ENCODE measurements at places on chromosomes 6 and 20.

DNA sequence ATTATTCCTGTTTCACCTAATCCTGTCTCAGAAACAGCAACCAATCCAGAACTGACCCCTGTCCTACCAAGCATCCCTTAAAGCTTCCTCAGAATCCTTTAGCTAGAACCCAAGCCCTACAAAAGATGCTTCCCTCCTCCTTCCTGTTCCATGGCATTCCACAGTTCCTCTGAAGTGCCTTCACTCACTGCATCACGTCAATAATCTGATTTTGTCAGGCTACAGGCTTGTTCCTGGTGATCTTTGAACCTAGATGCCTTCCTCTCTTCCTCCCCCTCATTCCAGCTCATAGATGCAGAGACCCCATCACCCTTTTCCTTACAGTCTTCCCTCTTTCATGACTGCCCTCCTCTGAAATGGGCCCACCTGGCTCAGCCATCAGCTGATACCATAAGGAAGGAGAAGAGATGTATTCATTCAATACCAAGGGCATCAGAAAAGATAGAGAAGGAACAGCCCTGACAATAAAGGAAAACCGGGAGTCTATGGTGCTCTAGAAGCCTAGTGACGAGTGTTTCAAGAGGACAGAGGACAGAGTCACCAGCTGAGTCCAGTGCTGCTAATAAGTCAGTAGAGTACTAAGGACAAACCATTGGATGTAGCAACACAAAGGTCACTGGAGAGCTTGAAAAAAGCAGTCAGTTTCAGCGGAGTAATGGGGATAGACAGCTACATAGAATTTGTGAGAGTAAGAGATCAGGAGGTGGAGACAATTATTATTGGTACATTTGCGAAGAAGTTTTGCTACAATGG is 62.5 kb upstream of the SPDEF start:
- DNase-seq: no peak

- DNase-seq: no peak
Measured at GRCh38 chr6:156174031-156174890, 602.9 kb upstream of the ARID1B start.

DNA sequence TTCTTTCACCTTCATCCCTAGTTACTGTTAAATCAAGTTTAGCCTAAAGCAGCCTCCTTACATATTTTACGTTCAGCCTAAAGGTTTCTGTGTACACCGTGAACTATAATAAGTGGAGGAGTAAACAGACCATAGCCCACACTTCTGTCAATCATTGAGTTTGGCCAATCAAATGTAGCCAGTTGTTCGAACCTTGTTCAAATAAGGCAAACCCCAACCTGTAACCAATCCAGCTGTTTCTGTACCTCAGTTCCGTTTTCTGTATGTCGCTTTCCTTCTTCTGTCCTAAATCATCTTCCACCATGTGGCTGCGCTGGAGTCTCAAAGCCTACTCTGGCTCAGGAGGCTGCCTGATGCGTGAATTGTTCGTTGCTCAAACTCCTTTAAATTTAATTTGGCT is 1.8 kb upstream of the FBXO30 start:
- DNase-seq: no peak

GRCh38 chr6:63121166-63121565 is 90.1 kb upstream of the FKBP1C start:
- no peak for DNase-seq

DNA sequence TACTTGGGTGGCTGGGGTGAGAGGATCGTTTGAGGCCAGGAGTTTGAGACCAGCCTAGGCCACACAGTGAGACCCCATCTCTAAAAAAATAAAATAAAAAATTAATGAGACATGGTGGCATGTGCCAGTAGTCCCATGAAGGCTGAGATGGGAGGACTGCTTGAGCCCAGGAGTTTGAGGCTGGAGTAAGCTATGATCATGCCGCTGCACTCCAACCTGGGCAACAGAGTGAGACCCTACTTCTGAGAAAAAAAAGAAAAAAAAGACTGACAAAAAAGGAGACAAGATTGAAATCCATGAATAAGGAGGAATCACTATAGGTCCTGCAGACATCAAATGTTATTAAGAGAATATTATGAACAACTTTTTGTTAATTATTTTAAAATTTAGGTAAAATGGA is 23.7 kb upstream of the BPHL start:
- no peak for DNase-seq

GRCh38 chr20:63446216-63447024 is 26.0 kb downstream of the KCNQ2 start:
- no peak for DNase-seq

DNA sequence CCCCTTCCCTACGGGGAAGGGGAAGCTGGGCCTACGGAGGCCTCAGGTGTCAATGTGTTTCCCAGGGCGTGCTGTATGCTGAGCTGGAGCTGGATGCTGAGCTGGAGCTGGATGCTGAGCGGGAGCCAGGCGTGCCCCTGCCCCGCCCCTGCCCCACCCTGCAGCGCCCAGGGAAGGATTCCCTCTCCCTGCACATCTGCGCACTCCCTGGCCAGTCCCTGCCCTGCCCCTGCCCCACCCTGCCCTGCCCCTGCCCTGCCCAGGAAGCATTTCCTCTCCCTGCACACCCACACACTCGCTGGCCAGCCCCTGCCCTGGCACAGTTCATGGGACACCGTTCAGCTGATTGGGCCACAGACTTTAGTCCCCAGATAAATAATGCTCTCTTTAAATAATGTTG is 196.8 kb downstream of the SMOC2 start:
- DNase-seq: no peak

DNA sequence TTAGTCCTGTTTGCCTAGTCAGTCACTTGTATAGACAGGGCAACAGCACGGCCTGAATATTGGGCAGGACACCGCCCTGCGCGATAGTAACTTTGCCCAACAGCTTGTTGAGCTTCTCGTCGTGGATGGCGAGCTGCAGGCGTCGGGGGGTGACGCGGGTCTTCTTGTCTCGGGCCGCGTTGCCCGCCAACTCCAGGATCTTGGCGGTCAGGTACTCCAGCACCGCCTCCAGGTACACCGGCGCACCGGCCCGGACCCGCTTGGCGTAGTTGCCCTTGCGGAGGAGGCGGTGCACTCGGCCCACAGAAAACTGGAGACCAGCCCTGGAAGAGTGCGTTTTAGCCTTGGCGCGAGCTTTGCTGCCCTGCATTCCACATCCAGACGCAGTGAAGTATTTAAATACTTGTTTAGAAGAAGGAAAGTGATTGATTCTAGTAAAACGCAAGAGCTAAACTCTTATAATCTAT is 92.8 kb upstream of the BTN3A2 start:
- DNase-seq: no peak

GRCh38 chr6:121688974-121689373 is 253.5 kb downstream of the GJA1 start:
- DNase-seq: no peak

- DNase-seq: no peak
Measured at GRCh38 chr6:18530201-18530600, 143.1 kb downstream of the RNF144B start.

DNA sequence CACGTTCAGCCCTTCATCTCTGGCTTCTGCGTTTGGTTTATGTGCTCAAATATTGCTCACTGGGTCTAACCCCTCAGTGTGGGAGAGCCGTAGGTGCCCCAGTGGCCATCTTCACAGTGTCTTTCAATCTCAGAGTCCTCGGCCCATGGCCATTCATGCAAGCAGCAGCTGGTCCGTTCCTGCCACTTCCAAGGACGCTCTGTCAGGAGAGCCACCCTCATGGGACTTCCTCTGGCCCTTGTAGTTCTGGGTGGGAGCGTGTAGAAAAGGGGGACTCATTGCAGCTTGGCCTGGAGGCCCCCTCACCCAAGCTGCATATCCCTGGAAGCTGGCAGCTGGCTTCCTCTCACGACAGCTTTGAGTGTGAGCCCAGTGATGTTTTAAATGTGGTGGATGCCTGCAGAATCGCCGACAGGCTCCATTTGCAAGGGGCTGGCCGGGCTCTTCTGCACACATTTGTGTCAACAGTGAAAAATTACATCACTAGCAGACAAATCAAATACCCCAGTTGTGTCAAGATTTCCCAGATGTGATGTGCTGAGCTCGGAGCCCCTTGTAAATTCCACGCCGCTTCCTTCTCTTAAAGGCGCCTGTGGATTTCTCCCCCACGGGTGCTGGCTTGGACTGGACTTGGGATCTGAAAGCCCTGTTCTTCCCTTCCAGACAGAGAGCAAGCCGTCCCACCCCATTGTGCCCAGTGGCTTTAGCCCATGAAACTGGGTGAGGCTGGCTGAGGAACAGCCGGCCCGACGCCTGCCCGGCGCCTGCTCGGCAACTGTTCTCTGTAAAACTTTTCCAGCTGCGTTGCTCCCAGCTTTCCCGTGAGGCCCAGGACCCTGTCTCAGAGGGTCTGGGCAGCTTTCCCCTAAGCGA is 360.1 kb downstream of the TAF4 start:
- no peak for DNase-seq

GRCh38 chr20:50027611-50028105 is 44.9 kb downstream of the SNAI1 start:
- peak; percentile 95 for DNase-seq
